ENCODE measurements at places on chromosomes 5 and 9.

- no peak for DNase-seq
These were observed 37.5 kb downstream of the MAMDC2 start for GRCh38 chr9:70081120-70081495.

- no peak for DNase-seq
These were observed 463.3 kb downstream of the ICE1 start for GRCh38 chr5:5885782-5886181.

DNA sequence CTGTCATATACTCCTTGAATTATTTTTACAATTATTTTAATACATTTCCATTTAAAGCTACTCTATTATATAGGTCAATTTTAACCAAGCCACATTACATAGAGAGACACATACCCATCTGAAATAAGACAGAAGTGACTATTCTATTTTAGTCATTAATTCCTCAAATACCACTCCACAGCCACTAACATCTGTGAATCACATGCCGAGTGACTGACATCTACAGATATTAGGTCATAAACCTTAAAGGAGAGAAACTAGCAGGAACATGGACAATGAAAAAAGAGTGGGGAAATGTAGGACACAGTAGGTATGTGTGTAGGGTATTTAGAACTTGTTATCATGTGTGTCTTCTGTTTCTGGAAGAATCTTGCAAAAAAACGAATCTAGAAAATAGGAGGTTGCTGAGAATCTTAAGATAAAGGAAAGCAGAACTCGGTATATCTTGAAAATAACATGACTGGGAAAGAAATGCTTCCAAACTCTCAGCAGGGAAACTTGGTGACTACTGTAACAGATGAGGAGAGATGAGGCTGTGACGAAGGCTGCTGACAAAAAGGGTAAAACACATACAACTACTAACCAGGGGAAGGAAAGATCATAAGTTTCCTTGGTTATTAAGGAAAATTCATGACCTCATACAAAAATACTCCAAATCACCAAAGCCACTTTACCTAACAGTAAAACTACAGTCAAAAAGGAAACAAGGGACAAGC lies 84.6 kb downstream of the PLPP1 start:
- DNase-seq = no peak

GRCh38 chr9:128124873-128125579 lies 2.5 kb downstream of the PTGES2 start:
- no peak for DNase-seq

DNA sequence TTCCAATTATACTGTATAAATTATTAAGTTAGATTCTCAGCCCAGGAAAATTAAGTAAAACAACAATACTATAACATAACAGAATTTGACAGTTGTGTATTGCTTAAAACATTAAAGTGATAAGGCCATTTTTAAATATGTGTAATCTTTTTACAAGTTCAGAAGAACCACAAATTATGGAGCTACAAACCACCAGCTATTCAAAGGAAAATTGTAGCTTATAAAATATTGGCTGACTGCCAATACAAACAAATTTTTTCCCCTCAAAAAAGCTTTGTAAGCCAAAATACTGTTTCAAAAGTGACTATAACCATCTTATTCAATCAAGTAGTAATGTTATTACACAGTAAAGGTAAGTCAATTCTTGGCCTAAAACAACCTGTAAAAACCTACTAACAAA lies 21.9 kb downstream of the STRBP start:
- DNase-seq = no peak
